Left renal cortex interstitium (tissue), 4 donors: ENCODE measurements at places on chromosomes 12 and 14.
A peak's percentile ranks its signal among the peaks of the same experiment; 100 is the strongest.

DNA sequence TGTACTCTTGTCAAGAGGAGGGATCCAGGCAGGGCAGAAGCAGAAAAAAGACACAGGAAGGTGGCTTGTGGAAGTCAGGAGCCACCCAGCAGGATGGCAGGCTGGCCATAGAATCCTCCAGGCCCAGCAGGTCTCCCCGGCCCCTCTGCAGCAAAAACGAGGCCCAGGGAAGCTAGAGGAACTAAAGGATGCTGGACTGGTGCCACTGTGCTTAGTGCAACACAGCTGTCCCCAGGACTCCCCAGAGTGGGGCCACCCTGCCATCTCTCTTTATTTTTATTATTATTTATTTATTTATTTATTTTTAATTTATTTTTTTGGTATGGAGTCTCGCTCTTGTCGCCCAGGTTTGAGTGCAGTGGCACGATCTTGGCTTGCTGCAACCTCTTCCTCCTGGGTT is 54.1 kb downstream of the PITPNM2 start:
- DNase-seq = no peak

- no peak for DNase-seq
Measured at GRCh38 chr12:57154804-57155434, 7.5 kb upstream of the LRP1-AS start.

DNA sequence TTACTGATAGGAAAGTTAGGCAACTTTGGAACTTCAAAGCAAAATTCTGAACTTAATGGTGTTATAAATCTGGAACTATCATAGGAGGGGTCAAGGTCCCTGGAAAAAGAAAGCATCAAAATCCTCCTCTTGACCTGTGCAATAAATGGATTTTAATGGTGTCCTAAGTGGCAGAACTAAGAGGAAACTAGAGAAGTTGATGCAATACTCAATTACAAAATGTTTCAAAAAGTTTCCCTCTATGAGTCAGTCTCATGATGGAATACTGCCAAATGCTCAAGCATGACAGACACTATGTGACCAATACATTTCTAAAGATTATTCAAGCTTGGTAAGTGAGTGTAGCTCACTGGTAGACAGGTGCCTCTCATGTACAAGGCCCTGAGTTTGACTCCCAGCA is 47.7 kb upstream of the ERGIC2 start:
- DNase-seq = no peak

DNA sequence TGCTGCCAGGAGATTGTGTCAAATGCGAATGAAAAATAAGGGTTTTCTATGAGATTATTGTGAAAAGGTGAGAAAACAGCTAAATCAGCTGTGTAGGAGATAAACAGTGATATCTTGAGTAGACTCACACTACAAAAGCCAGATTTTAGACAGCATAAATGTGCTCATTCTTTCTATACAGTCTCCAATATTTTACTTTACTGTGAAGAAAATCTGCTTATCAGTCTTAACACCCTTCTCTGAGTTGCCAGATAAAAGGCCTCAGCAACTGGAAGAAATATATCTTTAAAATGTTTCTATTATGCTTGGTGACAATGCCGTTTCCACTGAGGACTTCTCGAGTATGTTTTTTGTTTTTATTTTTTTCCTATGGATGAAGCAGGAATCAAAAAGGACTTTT is 47.0 kb upstream of the PTCSC3 start:
- DNase-seq = no peak

GRCh38 chr12:62603811-62604098 is 137.1 kb downstream of the MON2 start:
- peak; percentile 53 for DNase-seq

- no peak for DNase-seq
Measured at GRCh38 chr12:69701826-69702225, 2.7 kb upstream of the BEST3 start.

DNA sequence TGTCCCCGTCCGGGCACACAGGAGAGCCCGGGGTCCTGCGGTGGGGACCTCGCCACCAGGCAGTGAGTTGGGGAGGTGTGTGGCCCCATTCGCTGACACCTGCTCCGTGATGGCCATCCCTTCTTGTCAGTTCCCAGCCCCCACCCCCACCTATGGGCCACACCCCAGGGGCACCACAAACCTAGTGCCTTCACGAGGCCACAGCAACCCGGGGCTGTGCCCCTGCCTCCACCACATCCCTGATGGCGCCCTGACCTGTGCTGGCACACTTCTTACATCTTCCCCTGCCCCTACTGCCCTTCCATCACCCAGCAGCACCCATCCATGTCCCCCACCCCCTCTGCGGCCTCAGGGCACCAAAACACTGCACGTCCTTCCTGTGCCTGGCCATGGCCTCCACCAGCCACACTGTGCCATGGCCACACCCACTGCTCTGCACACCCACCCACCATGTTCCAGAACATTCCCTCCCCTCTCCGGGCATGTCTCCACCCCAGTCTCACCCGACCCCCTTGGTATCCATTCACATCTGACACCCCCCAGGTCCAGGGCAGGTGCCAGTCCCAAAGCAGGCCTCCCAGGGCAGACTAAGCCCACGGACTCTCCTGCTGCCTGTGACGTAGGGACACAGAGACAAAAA is 24.4 kb downstream of the JAG2 start:
- no peak for DNase-seq

GRCh38 chr14:31172084-31172483 is 35.5 kb downstream of the HECTD1 start:
- no peak for DNase-seq

GRCh38 chr12:5022025-5022424 is 21.7 kb upstream of the KCNA5 start:
- no peak for DNase-seq

GRCh38 chr12:6533923-6534694 is at the start of gene GAPDH:
Gene GAPDH, plus strand, starts transcription at chr12:6534517. Its CDS starts 316 bp downstream, at chr12:6534833.
- peak; percentile 96 for DNase-seq

GRCh38 chr12:57821474-57822214 is 3.1 kb upstream of the AVIL start:
- no peak for DNase-seq

- DNase-seq = peak; percentile 95
Measured at GRCh38 chr12:114684098-114684869, at the start of gene TBX3. Gene TBX3, minus strand, starts transcription at chr12:114684175. Its CDS starts 975 bp downstream, at chr12:114683200.

DNA sequence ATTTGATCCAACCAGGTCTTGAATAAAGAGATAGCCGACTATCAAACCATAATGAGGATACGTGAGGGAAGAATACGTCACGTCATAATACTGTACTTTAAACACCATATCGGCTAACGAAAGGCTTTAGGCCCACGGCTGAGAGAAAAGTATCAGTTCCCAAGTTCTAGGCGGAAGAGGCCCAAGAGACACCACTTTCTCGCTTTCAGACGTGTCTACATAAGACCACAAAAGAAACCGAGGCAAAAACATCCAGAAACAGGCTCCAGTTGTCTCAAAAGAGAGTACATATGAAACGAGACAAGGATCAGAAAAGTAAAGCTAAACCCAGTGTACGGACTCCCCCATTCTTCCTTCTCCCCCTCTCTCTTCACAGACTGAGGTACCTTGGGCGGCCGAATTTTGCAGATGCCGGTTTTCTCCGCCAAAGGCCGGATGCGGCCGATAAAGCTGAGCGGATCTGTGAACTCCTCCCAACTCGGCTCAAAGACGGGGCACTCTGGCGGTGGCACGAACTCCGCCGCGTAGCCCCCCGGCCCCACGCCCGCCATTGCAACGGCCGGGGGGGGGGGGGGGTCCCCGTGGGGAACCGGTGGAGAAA is 479 bp downstream of the KDM5A start:
- DNase-seq = no peak

DNA sequence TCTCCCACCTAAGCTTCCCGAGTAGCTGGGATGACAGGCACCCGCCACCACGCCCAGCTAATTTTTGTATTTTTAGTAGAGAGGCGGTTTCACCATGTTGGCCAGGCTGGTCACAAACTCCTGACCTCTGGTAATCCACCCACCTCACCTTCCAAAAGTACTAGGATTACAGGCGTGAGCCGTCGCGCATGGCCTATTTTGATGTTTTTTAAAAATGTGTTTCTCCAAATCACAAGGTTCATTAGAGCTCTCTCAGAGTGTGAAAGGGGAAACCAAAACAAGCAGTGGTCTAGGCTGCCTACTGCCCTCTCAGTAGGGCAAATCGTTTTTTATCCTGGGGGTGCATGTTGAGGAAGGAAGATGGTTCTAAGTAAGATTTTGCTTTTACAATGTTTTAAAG is 211.5 kb downstream of the PIK3C2G start:
- no peak for DNase-seq

DNA sequence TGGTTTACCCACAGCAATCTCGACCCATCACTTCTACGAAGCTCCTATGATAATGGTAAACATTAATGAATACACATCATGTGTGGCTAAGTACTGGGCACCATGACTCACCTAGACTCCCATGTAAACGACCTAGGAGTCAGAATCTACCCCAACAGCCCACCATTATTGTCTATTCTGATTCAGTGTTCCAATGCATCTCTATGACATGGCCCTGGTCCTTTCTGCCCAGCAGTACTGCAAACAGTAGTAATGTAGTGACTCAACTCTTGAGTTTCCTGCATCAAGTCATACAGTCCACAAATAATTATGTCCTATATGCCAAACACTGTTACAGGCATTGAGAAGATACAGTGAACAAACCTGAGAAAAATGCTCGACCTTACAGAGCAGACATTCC is 14.6 kb downstream of the GTF2A1 start:
- DNase-seq = no peak

GRCh38 chr12:115973066-115973465 is 304.4 kb downstream of the MED13L start:
- DNase-seq = no peak

GRCh38 chr12:28294300-28294699 is 104.0 kb downstream of the CCDC91 start:
- no peak for DNase-seq

GRCh38 chr14:69581316-69581935 is 6.8 kb upstream of the CCDC177 start:
- no peak for DNase-seq

DNA sequence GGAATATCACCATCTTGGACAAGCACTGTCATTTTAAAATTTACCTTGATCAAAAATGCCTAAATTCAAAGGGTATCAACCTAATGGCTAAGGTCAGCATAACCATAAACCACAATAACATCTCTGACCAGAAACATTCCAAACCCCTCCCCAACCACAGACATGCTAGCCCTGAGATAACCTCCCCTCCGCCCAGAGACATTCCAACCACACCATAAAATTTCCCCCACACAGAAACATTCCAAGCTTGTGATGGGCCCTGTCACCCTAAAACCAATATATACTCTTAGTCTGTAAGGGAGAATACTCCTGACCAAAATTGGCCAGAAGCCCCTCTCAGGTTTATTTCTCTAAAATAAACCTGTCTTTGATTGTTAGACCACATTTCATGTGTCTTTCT is 17.7 kb downstream of the EPYC start:
- DNase-seq = no peak

DNA sequence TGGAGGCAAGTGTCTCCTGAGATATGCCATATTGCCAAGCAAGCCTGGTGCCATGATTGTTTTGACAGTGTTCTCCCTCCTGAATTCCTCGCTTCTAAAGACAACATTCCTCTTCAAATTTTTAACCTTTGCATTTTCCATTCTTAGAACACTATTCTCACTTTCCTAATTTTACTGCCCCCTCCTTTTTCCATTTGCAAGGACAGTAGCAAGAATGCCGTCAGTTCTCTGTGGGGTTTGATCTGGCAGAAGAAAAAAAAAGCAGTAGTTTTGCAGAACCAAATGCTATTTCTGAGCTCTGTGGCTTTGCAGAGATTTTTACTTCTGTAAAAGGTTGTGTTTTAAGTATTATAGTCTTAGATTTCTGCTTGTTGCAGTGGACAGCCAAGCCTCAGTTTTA is 295.2 kb downstream of the NUAK1 start:
- no peak for DNase-seq

- no peak for DNase-seq
Measured at GRCh38 chr14:30312214-30312613, 246.7 kb upstream of the G2E3 start.

GRCh38 chr14:25122211-25122610 is 72.3 kb upstream of the STXBP6 start:
- DNase-seq = no peak

DNA sequence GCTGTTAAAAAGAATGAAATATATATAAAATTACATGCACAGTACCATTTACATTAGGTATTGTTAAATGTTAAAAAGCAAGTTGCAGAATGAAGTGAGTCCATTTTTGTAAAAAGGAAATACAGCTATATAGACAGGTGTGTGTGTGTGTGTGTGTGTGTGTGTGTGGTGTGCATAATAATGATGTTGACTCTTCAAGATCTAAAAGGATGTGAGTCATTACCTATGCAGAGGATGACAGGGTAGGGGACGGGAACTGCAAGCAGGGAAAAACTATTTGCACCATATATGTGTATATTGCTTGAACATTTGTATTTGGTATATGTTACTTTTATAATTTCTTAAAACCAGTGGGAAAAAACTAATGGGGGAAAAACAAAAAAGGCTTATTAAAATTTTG is 3.1 kb downstream of the C14orf39 start:
- no peak for DNase-seq

DNA sequence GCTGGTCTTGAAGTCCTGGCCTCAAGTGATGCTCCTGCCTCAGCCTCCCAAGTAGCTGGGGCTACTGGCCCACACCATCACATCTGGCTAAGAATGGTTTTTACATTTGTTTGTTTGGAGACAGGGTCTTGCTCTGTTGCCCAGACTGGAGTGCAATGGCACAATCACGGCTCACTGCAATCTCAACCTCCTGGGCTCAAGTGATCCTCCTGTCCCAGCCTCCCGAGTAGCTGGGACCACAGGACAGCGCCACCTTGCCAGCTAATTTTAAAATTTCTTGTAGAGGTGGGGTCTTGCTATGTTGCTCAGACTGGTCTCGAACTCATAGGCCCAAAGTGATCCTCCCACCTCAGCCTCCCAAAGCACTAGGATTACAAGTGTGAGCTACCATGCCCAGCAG is 28.6 kb upstream of the TSPAN9 start:
- DNase-seq = no peak

DNA sequence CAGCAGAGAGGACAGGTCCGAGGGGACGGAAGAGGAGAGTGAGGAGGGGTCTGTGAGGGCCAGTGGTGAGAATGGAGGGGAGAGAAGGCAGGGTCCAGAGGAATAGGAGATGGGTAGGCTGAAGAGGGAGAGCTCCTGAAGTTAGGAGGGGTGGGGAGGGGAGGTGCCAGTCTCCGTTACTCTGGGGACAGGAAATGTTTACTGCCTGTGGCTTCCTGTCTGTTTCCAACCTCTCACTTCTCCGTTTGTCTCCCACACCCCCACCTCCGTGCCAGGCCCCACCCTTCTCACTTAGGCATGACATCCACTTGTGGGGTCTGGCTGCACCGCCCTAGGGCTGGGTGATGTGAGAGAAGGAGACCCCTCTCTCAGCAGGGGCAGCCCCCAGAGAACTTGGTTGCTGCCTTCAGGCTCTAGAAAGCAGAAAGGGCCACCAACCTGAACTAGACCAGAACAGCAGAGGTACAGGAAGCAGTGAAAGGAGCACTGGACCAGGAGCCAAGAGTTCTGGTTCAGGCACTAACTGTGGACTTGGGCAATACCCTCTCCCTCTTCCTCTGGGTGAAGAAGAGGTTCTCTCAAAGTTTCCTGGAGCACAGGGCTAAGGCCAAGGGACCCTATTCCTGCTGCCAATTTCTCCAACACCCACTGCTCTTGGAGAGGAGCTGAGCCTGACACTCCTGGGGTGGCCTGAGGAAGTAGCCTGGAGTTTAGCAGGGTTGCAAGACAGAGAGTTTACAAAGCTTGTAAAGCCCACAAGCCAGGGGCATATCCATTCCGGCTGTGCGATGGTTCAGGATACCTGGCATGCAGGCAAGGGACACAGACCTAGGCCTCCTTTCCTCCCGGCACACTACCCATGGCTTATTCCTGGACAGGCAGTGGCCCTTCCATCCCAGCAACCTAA is 5.5 kb downstream of the ITGA5 start:
- no peak for DNase-seq

- no peak for DNase-seq
Measured at GRCh38 chr12:50580436-50580835, 75.7 kb downstream of the DIP2B start.

GRCh38 chr14:87306409-87307168 is 686.4 kb downstream of the GALC start:
- DNase-seq = no peak
